ENCODE measurements at places on chromosomes 2 and 18. TPM values are rescaled to one million over a fixed set of nuclear protein-coding genes. Genes with fewer than 3 reads are reported as not detected.

Gene ADAM17
- total RNA-seq = 17.0 TPM

Gene BUB1
- 16.0 TPM for total RNA-seq

Gene THSD7B
- 0.25 TPM for total RNA-seq

Gene FAM110C
- not detected for total RNA-seq

Gene ST8SIA5
- not detected for total RNA-seq

Gene GAD1
- 0.33 TPM for total RNA-seq

Gene TUBA4B
- total RNA-seq = not detected

Gene SERPINB10
- 1.3 TPM for total RNA-seq

Gene LRRC30
- not detected for total RNA-seq

Gene CKAP2L
- total RNA-seq = 31.7 TPM

Gene TET3
- total RNA-seq = 3.6 TPM

Gene IL36A
- not detected for total RNA-seq

Gene CYRIA
- total RNA-seq = not detected

Gene RNF152
- 44.3 TPM for total RNA-seq

Gene ASB18
- not detected for total RNA-seq

Gene ZBTB7C
- not detected for total RNA-seq

GRCh38 chr2:216497382-216498069 is 1.1 kb upstream of the RPL37A start:
- DNase-seq = no peak

DNA sequence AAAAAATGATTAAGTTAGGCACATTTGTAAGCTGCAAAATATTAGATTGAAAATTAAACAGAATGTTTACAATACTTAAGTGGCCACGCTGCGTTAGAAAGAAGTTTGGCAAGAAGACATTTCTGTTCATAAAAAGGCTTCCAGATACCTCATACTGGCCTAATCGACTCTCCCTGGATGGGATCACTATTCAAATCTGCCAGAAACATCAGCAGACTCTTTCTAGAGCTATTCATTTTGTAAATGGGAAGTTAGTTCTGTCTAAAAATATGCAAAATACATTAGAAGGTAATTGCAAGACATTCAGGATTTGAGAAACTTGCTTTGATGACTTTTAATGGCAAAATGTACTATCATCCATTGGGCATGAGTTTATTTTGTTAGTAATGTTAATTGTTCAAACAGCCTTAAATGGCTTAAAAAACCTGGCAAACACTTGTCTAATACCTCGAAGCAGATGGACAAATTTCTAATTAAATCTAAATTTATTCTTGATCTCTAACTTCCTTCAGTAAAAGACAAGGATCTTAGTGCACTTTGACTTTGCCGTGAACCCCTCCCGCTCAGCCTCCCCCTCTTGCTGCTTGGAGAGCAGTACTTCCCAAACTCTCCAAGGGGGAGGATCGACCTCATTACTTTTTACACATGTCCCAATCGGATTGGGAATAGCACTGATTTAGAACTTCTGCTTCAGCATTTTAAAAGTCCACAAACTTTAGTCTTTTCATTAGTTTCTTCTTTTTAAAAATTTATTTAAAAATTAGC is 103.5 kb downstream of the SMIM21 start:
- DNase-seq = no peak

DNA sequence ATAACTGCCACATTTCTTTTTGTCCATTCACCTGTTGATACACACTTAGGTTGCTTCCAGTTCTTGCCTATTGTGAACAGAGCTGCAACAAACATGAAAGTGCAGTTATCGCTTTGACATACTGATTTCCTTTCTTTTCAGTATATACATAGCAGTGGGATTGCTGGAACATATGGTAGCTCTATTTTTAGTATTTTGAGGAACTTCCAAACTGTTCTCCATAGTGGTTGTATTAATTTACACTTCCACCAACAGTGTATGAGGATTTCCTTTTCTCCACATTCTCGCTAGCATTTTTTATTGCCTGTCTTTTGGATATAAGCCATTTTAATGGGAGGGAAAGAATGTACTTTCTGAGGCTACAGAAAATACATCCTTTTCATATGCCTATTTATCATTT is 167.4 kb downstream of the GULP1 start:
- no peak for DNase-seq

DNA sequence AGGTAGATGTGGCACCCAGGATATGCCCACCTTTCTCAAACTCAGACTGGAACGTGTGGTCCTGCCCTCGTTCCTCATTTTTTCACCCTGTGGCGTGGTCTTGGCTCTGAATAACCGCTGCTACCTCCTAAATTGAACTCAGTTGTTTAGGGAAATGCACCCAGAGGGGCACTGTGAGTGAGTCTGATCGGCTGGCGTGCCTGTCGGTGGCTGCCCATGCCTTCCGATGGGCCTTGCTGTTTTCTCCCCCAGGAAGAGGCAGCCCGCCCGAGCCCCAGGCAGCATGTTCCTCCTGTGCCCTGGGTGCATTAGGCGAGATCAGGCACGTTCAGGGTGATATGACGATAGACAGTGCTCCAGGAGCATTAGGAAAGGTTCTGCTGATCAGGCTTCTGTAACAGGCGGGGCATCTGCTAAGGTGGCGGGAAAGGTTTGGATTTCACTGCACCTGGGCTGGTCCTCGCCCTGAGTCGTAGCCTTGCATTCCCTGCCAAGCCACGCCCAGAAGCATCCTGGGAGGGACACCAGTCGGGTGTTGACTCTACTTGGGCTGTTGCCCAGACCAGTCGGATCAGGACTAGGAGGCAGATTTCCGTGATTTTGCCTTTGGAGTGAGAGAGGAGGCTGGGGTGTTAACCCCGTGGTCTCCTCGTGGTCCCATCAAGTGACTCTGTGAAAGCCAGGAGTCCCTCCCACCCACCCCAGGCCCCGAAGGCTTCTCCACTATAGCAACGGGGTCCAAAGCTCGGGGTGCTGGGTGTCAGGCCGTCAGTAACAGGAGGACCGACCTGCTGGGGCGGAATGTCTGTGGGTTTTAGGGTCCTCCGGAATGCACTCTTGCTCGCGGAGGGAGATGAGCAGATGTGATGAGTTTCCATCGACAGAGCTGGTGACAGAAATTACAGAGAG is 75.1 kb downstream of the SH3BP4 start:
- DNase-seq = peak; percentile 36

DNA sequence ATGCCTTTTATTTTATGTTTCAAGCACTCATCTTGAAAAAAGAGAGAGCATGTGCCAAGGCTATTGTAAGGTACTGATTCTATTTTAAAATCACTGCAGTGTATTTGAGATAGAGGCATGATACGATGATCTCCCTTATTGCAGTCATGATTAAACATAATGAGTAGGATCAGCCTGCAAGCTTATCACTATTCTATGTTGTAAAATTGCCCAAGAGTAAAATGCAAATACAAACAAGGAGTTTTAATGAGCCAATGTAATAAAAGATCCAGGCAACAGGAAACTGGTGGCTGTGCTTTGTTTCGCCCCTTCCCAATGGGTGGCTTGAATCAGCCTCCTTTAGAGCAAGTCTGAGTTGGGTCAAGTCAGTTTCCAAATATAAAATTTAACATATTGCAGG is 116.4 kb upstream of the RBMS1 start:
- DNase-seq = no peak

- DNase-seq = no peak
Observed at GRCh38 chr2:152352616-152353015, 17.6 kb downstream of the FMNL2 start.

DNA sequence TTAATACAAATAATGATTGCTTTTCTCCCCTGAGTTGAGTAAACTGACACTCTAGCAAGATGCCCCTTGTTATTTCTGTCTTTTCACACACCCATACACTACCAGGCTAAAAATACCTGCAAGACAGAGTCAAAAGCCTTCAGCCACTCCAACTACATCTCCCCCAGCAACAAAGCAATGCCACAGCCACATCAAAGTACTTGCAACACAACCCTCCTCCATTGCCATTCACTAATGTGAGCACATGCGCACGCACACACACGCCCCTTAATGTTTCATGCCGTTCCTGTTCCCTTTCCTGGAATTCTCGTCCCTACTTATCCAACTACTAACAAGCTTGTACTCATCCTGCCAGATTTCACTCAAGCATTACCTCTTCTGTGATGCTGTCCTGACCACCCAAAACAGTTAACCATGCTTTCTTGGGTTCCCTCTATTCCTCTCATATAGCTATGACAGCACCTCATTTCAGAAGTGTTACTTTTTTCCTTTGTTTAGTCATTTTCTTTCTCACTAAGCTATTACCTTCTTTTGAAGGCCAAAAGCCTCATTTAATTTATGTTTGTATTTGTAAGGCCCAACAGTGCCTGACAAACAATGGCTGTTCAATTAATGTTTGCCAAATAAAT is 29.6 kb downstream of the SLC25A12 start:
- no peak for DNase-seq

- no peak for DNase-seq
Observed at GRCh38 chr2:96783388-96783787, 22.7 kb downstream of the CNNM4 start.

- DNase-seq = peak; percentile 48
Observed at GRCh38 chr2:70301344-70302194, at the start of gene FAM136A. FAM136A (minus strand) TSS chr2:70302067; CDS start chr2:70302011, 56 bp downstream.

DNA sequence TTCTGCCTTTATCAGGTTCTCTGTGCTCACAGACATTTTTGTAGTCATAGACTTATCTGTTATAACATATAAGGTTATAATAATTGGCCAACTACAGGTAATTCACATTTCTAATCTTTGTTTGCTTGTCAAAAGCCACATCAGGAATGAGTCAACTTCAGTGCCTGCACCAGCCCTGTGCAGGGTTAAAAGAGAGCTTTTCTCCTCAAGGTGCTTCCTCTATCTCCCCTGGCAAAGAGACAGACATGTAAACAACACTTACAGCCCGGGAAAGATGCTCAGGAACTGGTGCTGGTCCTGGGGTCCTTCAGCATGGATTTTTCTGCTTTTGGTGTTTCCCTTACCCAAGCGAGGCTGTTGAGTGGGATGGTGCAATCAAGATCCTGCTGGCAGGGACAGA is 7.7 kb upstream of the EHD3 start:
- DNase-seq = no peak

DNA sequence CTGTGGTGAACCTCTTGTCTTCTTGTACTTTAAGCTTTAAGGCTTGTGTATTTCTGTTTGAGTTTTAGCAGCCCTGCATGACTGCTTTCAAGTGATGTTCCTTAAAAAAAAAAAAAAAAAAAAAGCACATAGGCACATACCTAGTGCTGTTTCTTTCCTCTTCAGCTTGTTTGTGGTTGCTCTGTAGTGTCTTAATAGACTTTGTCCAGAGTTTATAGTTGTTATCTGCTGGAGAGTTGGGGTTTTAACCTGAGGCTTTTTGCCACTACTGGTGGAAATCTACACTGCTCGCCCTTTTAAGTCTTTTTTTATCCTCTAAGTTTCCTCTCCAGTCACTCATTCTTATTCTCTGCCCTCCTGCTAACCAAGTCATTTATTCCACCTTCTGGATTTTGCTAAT is 34.5 kb downstream of the AGFG1 start:
- no peak for DNase-seq

GRCh38 chr18:79337620-79338019 is 58.1 kb upstream of the NFATC1 start:
- DNase-seq = no peak

DNA sequence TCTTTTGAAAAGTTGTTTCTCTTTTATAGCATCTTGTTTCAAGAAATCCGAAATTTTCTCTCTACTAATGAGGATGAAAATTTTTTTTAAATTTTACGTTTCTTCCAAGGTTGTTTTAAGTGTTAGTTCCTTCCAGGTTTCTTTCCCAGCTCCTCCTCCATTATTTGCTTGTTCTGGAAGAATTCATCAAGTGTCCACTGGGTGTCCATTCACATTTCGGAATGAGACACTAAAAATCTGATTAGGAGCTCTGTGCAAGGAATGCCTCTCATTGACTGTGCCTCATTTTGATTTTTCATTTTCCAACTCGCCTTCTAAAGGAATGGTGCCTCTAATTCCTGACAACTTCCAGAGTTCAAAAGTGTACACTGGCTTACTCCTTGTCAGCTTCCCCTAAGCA is 6.1 kb downstream of the SP100 start:
- no peak for DNase-seq

GRCh38 chr2:86223140-86223926 is 24.1 kb downstream of the MRPL35 start:
- DNase-seq = peak; percentile 82

DNA sequence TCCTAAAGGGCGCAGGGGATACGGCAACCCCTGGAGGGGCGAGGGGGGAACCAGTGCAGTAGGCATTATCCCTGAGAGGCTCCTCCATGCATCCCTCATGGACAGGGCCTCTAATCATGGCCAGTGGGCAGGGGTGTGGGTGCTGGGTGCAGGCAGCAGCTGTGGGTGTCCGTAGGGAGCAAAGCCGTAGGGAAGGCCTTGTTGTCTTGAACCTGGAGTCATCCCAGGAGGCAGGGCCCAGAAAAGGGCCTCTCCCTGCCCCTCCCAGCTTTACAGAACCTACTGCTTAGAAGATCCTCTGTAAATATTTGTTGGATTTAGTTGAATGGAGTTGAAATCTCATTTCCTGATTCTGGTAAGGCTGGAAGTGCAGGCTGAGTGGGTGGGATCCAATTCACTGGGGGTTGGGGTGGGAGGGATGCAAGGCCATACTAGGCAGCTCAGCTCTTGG is 207.0 kb upstream of the HAAO start:
- no peak for DNase-seq

- no peak for DNase-seq
Observed at GRCh38 chr2:213848631-213849030, 562.2 kb upstream of the VWC2L start.

DNA sequence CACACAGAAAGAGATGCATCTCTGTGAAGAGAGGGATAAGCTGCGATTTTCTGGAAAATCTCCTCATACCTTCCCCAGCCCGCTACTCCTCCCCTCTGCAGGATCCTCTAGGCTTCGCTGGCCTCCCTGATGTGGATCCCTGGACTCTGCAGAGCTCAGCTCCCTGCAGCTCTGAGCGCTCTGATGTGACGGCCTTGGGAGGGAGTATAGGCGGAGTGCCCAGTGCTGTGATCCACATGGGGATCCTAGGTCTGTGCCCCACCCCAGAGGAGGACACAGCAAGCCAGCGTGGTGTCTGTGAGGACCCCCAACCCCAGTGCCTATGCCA is 111.0 kb downstream of the GYPC start:
- DNase-seq = no peak

DNA sequence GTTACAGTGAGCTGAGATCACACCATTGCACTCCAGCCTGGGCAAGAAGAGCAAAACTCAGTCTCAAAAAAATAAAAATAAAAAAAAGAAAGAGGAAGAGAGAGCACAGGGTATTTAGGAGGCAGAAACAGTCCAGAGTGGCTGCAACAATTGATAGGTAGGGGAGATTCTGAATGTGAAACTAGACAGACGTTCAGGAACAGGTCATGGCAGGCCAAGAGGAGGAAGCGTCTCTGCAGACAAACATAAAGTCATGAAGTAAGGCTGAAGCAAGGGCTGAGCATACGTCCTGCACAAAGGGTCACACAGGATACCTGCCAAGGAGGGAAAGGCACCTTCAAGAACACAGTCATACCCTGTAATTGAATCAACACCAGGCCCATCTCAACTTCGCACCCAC is 64.1 kb upstream of the ZNF532 start:
- no peak for DNase-seq

GRCh38 chr18:62616331-62616805 is 93.5 kb downstream of the ZCCHC2 start:
- DNase-seq = peak; percentile 24

GRCh38 chr2:130877258-130877657 is 40.5 kb downstream of the ARHGEF4 start:
- DNase-seq = no peak

- no peak for DNase-seq
Observed at GRCh38 chr18:36377626-36378025, 80.1 kb downstream of the FHOD3 start.

GRCh38 chr2:54879032-54879431 is 155.6 kb downstream of the EML6 start:
- no peak for DNase-seq

- peak; percentile 92 for DNase-seq
Observed at GRCh38 chr2:237201461-237202287, 116.0 kb downstream of the COPS8 start.
